Right lobe of liver (tissue), 6 donors: ENCODE measurements at places on chromosomes 12 and 14.

DNA sequence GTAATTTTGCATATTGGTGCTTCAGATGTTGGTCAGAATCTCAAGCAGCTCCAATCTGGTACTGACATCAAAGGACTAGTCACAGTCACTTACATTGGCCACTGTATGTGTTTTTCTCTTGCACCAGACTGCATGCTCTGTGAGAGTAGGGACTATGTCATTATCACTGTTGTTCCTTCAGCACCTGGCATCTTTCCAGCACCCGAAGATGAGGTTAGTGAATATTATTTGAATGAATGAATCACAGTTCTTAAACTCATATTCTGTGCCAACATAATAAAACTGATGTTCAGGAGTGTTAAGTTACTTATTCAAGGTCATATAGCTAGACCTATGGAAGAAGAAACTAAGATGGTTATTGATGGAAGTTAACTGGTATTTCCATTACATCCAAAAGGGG lies 204.5 kb upstream of the TBX3 start:
- DNase-seq, result no peak

DNA sequence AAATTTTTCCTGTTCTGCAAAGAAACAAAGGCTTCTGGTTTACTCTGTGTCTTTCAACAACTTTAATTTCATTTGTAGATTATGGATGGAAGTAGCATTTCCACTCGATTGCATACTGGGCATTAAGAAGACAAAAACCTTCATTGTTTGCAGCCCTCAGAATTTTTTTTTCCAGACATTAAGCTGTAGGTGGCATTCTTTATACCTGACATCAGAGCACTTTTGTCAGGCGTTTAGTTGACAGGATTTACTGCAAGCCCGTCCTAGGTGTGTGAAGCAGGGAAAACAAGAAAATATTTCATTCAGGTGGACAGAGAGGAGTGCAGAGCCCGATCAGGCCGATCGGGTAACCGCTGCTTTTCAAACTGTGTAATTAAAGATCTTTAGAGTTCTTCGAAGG lies 107.5 kb downstream of the TMEM260 start:
- no peak for DNase-seq

DNA sequence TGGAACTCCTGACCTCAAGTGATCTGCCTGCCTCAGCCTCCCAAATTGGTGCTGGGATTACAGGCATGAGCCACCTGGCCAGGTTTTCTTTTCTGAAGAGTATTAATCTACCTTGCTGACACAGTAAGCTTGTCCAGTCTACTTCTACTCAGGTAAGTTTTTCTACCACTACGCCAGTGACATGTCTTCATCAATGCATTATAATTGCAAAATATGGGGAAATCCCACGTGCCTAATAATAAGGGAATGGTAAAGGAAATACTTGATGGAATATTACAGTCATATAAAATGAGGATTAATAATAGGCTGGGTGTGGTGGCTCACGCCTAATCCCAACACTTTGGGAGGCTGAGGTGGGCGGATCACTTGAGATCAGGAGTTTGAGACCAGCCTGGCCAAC lies 62.3 kb downstream of the RAB35 start:
- DNase-seq, result no peak

DNA sequence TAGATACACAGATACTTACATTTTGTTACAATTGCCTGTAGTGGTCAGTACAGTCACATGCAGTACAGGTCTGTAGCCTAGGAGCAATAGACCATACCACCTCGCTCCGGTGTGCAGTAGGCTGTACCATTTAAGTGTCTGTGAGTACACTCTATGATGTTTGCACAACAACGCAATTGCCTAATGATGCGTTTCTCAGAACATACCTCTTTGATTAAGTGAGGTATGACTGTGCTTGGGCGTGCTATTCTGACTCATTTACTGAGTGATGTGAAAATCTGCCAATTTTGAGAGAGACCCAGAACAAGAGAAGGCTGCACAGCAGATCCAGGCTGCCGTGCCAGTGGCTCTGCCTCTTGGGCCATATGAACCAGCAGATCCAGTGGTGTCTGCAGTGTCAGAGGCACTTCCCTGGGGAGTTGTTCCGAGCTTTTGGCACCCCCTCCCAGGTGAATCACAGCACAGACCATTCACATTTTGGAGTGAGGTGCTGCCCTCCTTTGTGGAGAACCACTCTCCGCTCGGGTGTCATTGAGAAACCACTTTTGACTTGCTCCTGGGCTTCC lies 20.4 kb downstream of the DLK1 start:
- DNase-seq, result peak; percentile 23

- no peak for DNase-seq
Observed at GRCh38 chr14:73471582-73472184, 13.3 kb upstream of the NUMB start.
